ENCODE measurements at places on chromosomes 5 and 9.
A peak's percentile ranks its signal among the peaks of the same experiment; 100 is the strongest.

GRCh38 chr5:103896593-103896992 lies 334.0 kb upstream of the NUDT12 start:
- DNase-seq, result no peak

- DNase-seq, result no peak
These were observed 173.1 kb upstream of the IER5L start for GRCh38 chr9:129351058-129351641.

- DNase-seq, result no peak
These were observed 9.5 kb downstream of the AQP3 start for GRCh38 chr9:33437898-33438297.

GRCh38 chr9:116544896-116545295 lies 142.2 kb upstream of the TRIM32 start:
- DNase-seq, result no peak

DNA sequence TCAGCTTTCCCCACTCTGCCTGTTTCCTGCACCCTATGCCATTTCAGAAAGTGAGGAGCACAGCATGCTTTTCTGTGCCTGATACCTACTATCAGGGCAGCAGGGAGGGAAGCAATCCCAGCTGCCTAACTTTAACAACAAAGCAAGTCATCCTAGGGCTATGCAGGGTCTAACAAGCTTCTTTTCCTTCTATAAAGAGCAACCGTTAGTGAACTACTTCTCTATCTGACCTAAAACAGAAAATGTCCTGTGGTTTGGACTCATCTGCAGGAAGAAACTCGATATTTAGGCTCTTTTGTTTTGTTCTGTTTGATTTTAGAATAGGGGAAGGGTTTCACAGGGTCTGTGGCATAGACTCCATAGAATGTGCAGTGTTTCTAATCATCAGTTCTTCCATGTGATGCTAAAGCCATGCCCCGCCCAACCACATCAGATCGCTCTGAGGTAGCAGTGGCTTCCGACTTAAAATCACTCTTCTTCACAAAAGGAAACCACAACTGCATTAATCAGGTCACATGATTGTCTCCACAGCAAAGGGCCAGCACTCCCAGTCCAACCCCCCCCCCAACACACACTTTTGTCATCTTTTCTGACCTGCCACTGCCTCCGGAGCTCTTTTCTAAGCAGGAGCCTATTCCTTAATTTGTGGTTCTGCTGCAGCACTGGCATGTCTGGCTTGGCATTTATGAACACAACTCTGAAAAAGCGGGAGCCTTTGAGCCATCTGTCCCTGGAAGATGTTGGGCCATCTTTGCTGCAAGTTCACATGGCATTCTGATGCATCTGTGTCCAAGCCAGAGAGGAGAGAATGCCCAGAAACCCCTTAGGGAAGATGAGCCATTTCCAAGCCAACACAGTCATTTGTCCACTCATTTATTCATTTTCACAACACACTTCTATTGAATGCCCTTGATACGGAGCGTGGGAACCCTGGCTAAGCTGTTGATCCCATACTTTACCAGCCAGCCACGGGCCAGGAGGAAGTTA lies 71.6 kb downstream of the CFAP90 start:
- no peak for DNase-seq

DNA sequence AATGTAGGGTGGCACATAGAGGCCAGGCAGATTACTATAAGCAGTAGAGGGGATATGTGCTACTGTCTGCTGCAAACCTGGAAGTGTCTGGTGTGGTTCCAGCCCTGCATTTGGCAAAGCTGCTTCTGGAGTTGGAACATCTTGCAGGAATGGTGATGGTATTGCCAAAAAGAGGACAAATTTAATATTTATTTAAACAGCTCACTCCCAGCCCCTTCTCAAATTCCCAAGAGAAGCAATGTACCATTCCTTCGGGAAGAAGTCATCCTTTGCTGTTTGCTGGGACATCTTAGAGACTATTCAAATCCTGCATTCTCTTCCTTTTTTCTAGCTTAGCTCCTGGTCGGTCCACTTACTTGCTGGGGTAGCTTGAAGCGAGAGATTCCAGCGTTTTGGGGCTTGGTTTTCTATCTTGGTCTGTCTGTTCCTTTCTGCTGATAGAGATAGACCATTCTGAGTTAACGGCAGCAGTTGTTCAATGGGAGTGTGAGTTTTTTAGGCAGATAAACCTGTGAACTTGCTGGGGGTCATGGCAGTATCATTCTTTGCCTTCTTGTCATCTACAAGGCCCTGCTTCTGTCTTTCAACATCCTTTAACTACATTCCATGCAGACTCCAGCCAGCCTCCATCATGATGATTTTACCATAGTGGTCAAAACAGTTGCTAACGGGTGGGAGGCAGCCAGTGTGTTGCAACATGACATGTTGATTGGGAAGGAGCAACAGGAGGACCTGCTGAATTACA lies 69.9 kb downstream of the RCL1 start:
- no peak for DNase-seq

DNA sequence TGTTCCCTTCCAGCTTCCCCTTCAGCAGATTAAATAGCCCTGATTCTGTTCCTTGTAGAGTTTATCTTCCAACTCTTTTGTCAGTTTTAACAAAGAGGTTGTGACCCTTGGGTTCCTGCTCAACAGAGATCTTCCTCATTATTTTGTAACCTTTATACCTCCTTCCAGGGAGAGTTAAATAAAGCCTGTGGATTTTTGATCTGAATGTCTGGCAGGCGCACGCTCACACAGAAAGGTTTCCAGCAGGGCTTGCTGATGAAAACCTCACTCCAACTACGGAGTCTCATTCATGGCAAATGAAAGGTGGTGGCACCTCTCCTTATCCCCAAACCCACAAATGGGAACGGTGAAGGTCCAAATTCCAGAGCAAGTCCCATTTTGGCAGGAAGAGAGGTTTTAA lies 129.0 kb downstream of the SREK1 start:
- DNase-seq, result no peak

GRCh38 chr9:112012026-112012902 lies 115.7 kb downstream of the UGCG start:
- DNase-seq, result peak; percentile 57

DNA sequence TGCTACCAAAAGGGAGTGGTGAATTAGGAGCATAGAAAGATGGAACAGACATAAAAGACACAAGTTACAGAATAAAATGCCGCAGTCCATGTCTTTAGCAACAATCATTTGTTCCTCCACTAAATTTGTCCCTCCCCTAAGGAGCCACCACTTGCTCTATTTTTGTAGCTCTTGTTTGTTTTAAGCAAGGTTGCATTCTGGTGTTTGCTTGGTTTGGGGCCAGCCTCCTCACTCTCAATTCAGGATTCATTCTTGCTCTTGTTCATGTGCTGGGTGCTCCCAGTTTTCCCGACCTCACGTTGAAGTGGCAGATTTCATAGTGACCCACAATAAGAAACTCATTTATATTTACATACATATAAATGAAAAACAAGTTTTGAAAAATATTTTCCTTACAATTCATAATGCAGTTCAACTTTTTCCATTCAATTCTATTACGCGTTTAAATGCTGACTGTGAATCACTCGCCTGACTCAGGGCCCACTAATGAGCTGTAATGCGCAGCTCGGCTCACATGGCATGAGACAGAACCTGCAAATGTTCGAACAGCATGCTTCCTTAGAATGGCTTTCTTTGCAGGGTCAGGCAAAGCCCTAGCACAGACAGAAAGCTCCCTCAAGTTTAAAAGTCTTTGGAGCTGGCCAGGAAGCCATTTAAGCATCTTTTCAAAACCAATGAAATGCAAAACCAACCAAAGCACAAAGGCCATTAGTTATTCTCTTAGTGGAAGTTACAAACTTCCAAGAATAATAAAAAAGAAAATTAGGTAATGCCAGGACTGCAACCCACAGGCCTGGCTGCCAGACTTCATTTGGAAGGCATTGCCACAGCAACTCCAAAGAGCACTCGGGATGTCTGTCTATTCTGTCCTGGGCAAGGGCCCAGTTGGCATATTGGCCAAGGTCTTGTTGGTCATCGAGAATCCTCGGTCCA lies 41.7 kb downstream of the RETREG1 start:
- peak; percentile 67 for DNase-seq

GRCh38 chr5:75756211-75756610 lies 39.0 kb upstream of the POC5 start:
- no peak for DNase-seq

- DNase-seq, result no peak
These were observed 5.0 kb downstream of the NCBP1 start for GRCh38 chr9:97638666-97639065.

DNA sequence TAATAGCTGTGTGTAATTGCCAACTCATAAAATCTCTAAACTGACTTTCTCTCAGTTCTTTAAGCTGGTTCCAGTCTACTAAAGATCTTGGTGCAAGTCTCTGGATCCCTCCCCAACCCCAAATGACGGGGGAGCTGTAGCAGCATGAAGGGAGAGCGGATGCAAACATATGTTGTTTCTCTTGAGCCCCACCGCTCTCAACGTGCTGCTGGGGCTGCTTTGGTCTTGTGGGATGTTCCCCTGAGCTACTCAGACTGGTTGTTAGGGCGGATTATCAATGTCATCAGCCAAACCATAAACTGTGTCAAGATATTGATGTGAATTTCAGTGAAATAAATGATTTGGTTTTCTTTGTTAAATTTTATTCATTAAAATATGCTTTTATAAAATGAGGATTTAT lies 40.9 kb upstream of the APC start:
- DNase-seq, result no peak

DNA sequence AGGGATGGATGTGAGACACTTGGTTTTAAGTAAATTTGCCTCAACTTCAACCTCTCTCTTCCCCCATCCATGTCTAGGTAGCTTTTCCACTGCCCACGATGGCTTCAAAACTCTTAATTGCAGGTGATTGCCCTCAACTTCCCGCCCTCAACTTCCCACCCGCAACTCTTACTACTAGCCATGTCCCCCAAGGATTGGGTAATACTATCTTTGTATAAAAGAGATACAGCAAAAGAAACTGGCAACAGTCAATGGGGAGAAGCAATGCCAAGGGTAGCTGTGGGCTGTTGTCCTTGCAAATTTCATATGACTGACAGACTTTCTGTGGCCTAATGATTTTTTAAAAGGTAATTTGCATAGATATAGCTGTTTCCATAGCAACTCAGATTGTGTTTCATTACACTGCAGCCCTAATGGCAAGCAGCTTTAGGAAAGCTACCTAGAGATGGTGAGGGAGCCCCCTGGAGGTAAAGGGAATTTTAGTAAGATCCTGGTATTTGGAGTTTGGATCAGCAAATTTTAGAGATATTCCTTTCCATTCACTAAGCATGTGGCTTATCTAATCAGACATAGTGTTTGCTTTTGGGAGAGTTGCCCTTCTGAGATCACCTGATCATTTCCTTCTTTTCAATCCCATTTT lies 421.5 kb upstream of the DAP start:
- DNase-seq, result peak; percentile 23

DNA sequence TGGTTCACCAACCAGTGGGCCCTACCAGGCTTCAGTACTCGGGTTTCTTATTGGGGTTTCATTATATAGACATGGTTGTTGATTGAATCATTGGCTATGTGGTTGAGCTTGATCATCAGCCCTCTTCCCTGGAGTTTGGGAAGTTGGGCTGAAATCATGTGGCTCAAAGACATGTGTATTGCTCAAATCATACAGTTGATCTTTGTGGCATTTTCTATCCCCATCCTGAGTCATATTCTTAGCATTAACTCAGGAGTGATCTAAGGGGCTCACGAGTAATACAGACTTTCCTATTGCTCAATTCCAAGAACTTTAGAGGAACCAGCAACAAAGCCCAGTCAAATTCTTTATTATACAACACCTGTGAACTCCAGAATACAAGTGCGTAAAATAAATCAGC lies 66.2 kb downstream of the SMC5 start:
- DNase-seq, result no peak
